ENCODE measurements at places on chromosomes 12 and 14.

- no peak for DNase-seq
Observed at GRCh38 chr12:40716037-40716436, 23.8 kb downstream of the CNTN1 start.

- DNase-seq: no peak
Observed at GRCh38 chr14:106490442-106490841, 964.1 kb downstream of the TMEM121 start.

DNA sequence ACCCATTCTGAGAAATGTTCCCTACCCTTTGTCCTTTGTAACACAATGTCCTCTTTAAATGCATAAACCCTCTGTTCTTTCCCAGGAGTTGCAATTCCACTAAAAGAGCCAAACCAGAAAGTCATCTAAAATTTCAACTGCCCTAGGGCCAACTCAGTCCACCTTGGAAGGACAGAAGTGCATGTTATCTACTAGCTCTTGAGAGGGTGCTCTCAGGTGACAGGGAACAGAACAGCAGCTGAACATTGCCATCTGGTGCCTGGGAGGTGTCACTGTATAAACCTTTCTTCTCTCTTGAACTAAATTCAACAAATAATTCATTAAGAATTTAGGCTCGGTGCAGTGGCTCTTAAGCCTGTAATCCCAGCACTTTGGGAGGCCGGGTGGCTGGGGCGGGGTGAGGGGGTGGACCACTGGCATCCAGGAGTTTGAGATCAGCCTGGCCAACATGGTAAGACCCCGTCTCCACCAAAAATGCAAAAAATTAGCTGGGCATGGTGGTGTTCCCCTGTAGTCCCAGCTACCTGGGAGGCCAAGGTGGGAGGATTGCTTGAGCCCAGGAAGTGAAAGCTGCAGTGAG is 10.3 kb upstream of the FERMT2 start:
- no peak for DNase-seq

DNA sequence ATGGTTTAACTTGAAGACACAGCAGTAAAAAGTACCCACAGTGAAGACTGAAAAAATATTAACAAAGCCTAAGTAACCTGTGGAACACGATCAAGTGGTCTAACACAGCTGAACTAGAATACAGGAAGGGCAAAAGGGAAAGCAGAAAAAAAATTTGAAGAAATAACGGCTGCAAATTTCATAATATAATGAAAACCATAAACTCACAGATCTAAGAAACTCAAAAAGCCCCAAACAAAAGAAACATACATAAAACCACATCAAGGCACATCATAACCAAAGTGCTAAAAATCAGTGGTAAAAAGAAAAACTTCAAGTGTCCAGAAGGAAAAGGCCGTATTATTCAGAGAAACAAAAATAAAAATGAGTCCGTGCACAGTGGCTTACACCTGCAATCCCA is 30.9 kb downstream of the SPPL3 start:
- DNase-seq: no peak

DNA sequence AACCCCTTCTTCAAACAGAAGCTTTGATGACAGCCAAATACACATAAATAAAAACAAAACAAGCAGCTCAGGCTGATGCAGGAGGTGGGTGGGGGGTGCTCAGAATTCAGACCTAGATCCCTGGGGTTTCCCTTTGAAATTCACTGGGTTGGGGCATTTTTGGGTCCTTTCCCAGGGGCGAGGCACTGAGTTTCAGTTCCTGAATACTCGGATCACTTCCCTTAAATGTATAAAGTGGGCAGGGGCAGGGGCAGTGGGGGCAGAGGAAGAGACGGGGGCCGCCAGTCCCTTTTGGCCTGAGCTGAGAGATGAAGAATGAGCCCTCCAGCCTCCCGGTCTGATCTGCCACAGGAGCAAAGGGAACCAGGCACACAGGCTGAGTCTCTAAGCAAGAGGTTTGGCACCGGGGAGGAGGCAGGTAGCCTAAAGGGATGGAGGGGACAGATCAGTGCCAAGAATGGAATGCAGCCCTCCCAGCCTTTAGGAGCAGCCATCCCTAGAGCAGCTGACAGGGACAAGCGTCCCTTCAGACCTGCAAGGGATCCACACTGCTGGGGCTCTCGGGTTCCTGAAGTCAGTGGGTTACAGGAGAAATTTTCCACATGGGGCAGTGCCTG is 20.3 kb downstream of the KDM2B start:
- DNase-seq: no peak

DNA sequence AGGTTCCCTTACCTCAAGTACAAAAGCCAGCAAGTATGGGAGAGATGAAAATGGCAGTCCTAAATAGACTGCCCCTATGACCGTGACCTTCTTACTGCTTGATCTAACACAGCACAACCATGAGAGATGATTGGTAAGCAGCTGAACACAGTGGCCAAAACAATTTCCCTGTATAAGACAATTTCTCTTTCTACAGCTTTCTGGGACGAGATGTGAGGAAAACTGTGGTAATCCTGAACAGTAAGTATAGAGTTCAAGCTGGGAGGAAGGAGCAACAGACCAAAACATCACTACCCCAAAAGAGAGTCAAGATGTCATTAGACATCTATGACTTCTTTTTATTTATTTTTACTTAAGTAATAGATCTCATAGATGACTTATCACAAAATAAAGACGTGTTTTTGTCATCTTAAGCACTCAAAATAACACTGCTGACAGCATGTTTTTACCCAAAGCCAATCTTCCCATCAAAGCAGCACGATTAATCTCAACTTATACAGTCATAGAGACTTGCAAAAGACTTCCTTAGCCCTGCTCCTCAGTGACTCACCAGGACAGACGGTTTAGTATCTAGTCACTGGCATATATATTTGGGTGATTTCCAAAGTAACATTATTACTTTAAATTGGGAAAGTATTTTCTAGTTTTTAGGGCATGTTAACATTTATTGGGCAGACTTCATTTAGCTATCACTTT is 3.7 kb downstream of the TMEM52B start:
- DNase-seq: no peak

DNA sequence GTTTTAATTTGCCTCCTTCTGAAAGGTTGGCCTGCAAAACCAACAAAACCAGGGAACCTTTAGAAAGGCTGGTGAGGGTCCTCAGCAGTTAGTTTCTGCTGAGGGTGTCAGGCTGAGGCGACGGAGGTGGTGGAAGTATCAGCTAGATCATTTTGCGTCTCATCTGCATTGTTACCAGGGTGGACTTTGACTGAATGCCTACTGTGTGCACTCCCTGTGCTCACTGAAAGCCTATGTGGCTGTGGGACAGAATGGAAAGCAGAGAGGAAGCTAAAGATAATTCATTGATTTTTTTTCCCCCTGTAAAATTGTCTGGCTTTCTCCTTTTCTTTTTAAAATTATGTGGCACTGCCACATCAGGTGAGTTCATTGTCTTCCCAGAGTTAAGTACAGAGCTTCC is 68.4 kb upstream of the SRSF5 start:
- no peak for DNase-seq

GRCh38 chr14:30251557-30252100 is 307.3 kb upstream of the G2E3 start:
- DNase-seq: no peak

GRCh38 chr14:81589381-81590065 is 55.9 kb upstream of the SEL1L start:
- no peak for DNase-seq

- no peak for DNase-seq
Observed at GRCh38 chr12:47993491-47993890, 10.8 kb downstream of the COL2A1 start.

DNA sequence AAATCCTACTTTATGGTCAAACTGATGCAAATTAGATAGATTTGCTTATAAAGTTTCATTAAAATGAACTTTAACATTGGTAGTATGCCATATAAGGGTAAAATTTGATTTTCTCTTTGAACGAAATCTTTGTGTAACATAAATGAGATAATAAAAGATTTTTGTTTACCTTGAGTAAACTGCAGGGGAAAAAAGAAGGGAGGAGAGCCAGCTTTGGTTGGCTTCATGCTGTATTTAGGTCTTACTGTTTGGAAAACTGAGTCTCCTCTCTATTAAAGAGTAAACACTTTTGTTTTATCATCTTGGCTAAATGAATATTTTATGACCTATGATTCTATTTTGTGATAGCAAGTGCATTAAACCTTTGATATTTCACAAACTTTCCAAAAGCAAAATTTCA is 267.6 kb downstream of the IPO8 start:
- no peak for DNase-seq

DNA sequence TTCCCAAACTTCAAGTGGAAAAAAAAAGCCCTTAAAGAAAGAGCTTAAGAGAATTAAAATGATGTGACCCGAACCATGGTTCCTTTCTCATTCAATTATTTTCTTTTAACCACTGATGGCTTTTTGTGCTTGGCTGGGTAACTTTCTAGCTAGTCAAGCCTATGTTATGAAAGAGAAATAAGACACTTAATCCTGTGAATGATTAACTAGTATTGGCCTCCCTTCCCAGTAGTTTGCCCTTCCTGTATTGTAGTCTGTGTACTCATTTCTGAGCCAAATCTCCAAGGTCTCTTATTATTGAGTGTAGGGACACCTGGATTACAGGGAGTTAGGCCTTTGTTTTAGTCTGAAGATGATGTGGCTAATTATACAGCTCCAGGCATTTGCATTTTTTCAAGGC is 353.0 kb downstream of the RAD51B start:
- DNase-seq: no peak

DNA sequence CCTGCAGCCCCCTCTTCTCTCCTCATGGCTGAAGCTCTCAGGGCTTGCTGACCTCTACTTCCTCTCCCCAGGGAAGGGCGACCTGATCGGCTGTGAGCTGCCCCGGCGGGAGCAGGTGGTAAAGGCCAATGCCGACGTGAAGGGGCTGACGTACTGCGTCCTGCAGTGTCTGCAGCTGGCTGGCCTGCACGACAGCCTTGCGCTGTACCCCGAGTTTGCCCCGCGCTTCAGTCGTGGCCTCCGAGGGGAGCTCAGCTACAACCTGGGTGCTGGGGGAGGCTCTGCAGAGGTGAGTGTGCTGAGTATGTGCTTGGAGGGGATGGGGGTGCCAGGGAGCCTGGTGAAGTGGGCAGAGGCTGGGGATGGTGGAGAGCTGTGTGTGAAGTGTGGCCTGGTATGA is 13.7 kb downstream of the MCRS1 start:
- DNase-seq: no peak

- no peak for DNase-seq
Observed at GRCh38 chr12:38159591-38160317, 156.8 kb upstream of the ALG10B start.

GRCh38 chr14:77883131-77883846 is 83.4 kb downstream of the ADCK1 start:
- no peak for DNase-seq

DNA sequence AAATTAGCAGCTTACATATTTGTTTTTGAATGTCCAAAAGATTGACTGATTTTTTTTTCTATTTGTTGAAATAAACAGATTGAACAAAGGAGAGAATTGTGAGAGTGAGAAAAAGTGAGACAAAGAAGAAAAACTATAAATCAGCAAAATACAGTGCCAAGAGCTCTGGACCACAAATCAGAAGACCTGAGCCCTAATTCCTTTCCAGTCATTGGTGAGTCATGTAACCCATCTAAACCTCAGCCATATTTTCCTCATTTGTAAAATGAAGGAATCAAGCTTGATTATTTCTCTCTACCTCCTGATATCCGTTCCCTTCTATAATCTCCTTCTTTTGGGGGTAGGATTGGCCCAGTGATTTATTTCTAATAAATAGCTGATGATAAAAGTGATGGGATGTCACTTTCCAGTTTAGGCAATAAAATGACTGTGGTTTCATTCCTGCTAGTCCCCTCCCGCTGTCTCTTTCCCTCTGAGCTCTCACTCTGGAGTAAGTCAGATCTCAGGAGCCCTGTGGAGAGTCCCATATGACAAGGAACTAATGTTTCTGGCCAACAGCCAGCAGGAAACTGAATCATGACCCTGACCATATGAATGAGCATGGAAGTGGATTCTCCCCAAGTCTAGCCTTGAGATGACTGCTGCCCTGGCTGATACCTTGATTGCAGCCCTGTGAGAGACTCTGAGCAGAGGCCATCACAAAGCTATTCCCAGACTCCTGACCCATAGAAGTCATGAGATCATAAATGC is 218.9 kb downstream of the ACSS3 start:
- peak; percentile 42 for DNase-seq

GRCh38 chr12:116861320-116861719 is 19.9 kb downstream of the HRK start:
- DNase-seq: no peak

GRCh38 chr12:26636710-26637328 is 196.2 kb downstream of the ITPR2 start:
- DNase-seq: no peak

- no peak for DNase-seq
Observed at GRCh38 chr12:59583003-59583712, 12.7 kb upstream of the SLC16A7 start.

DNA sequence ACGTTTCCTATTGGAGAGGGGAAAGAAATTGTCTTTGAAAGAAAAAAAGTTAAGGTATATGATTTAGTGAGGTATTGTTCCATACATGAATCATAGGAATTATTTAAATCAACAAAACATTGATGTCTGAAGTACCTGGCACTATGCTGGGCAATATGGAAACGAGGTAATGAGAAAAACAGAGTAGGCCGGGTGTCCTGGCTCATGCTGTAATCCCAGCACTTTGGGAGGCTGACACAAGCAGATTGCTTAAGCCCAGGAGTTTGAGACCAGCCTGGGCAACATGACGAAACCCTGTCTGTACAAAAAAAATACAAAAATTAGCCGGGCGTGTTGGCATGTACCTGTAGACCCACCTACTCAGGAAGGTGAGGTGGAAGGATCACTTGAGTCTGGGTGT is 45.9 kb downstream of the AEBP2 start:
- DNase-seq: no peak

DNA sequence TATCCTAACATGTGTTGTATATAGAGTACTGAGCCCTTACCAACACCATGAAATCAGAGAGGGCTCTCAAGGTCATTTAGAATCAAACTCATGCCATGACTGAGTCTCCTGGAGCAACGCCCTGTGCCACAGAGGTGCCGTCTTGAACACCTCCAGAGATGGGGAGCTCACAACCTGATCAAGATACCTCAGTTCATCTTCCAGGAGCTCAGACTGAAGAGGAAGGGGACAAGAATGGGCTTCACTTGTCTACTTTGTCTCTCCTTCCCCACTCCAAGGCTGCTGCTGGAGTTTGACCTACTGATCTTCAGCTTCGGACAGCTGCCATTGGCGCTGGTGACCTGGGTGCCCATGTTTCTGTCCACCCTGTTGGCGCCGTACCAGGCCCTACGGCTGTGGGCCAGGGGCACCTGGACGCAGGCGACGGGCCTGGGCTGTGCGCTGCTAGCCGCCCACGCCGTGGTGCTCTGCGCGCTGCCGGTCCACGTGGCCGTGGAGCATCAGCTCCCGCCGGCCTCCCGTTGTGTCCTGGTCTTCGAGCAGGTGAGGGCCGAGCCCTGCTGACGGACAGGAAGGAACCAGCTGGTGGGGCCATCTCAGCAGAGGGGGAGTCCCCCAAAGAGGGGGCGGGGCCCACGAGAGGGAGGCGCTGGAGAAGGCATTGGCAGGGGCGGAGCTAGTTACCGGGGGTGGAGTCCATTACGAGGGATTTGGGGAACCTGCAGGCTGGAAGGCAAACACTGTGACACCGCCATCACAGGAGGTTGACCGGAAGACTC is 12.0 kb downstream of the SOAT2 start:
- no peak for DNase-seq

Measured in glomerular endothelial cell (primary cell).